Thoracic aorta (tissue), 2 donors: ENCODE measurements at places on chromosomes 6 and 20.

DNA sequence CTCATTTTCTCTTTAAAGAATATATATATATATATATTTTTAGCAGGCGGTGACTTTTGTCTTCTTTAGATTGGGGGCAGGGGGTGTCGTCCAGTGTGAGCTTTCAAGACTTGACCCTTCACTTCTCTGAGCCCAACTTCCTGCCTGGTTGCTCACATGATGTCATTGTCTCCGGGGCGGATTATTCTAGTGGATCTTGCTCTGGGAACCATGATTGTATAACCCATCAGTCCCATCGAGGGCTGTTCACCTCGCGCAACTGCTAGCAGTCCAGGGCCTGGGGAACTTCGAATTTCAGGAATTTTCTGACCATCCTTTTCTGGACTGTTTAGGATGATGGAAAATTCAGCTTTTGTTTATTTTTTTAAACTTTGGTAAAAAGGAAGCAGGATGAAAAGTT, 1.0 kb downstream of the IGF2R start:
- no peak for DNase-seq

DNA sequence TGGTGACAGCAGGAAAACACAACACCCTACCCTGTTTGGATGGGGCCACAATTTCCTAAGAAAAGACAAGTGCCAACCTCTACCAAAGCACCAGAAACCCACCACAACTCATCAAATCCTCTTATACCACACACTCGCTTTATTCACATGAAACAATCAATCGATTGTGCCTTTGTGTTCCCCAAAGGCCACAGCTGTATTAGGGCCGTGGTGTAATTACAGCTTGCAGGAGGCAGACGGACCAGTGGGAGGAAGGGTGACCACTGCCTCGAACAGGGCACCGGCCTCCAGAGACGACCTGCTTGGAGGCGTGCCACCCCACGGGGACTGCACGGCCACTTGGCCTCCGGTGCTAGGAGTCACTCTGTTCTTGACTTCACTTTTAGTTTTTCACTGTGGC, 264.1 kb downstream of the FOXC1 start:
- DNase-seq = no peak

- no peak for DNase-seq
Measured at GRCh38 chr20:26205350-26205749, 508.7 kb upstream of the ZNF337 start.

GRCh38 chr6:35096129-35096862, 44.8 kb downstream of the TCP11 start:
- DNase-seq = no peak

GRCh38 chr6:28081486-28081751, 1.1 kb downstream of the ZNF165 start:
- no peak for DNase-seq

DNA sequence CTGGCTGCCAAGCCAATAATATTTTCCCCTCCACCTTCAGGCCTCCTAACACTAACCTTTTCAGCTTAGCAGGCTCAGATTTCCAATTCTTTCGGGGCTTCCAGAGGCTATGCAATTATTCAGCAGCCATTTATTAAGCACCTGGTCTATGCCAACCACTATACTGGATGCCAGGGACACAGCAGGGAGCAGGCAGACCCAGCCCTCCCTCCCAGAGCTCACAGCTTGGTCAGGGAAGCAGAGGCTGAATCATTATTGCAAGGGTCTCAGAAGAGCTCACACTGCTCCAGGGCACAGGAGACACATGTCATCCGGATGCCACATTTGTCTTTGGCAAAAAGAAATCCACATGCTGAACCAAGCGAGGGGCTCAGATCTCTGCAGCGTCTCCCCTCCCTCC, 1.3 kb downstream of the BPIFB1 start:
- DNase-seq = no peak

DNA sequence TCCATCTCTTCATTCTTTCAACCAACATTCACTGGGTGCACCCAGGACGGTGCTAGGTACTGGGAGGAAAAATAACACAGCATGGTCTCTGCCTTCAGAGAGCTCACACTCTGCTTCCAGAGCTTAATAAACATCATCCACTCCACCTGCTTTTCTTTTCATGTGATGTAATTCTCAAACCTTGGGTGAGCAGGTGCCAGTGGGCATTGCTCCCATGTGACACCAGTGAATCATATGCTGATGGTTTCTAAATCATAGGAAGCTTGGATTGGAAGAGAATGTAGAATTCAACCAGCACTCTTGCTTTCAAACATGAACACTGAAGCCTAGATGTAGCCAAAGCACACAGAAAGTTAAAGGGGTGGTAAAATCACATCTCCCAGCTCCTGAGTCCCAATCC, 189.8 kb downstream of the FOXA2 start:
- DNase-seq = no peak
